ENCODE measurements at places on chromosomes 2 and 18.

DNA sequence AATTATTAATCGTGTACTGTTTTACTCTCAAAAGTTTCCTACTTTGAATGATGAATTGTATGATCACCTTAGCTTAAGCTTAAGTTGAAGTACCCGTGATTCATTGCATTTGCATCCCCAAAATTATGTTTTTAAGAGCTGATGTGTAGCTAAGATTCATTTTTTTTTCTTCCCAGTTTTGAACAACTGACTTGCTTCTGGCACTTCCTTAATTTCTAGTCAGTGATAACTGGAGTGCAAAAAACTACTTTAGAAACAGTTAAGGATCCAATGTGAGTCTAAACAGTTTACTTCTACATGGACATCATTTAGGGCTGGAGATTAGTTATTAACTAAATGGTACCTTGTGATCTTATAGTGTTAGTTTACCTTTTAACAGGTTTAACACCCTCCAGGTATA lies 124.0 kb upstream of the CAVIN2 start:
- no peak for DNase-seq

GRCh38 chr18:72820571-72820970 lies 47.2 kb downstream of the NETO1 start:
- DNase-seq, result no peak

- no peak for DNase-seq
Measured at GRCh38 chr2:235606004-235606715, 112.3 kb downstream of the AGAP1 start.

DNA sequence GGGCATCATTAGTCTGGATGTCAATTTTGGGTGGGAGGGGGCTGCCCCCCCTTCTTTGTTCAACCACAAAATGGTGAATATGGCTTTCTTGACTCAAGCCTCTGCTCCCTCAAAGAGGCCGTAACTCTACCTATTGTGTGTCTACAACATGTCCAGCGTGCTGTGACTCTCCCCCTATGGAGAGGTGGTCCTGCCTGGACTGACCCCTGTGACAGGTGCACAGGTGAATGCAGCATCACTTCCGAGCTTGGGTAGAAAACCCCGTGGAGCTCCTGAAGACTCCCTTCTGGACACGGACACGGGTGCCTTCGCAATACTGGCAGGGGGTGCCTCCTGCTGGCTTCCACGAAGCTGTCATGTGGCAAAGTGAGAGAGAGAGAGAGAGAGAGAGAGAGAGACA lies 397.8 kb downstream of the GALR1 start:
- no peak for DNase-seq

DNA sequence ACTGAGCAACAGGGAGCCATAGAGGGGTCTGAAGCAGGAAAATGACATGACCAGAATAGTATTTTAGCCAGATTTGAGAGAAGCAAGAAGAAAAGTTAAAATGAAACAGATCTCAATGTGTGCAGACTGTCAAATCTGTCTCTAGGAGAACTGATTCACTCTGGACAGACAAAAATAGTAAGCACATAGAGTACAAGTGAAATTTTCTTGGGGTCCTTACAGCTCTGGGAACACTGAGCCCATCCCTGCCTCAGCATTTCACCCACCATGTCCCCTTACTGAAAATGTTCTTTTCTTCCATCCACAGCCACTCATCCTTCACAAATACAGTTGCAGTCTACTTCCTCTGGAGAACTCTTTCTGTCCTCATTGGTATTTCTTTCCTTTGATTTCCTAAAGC lies 359.2 kb downstream of the MTX2 start:
- DNase-seq, result no peak

DNA sequence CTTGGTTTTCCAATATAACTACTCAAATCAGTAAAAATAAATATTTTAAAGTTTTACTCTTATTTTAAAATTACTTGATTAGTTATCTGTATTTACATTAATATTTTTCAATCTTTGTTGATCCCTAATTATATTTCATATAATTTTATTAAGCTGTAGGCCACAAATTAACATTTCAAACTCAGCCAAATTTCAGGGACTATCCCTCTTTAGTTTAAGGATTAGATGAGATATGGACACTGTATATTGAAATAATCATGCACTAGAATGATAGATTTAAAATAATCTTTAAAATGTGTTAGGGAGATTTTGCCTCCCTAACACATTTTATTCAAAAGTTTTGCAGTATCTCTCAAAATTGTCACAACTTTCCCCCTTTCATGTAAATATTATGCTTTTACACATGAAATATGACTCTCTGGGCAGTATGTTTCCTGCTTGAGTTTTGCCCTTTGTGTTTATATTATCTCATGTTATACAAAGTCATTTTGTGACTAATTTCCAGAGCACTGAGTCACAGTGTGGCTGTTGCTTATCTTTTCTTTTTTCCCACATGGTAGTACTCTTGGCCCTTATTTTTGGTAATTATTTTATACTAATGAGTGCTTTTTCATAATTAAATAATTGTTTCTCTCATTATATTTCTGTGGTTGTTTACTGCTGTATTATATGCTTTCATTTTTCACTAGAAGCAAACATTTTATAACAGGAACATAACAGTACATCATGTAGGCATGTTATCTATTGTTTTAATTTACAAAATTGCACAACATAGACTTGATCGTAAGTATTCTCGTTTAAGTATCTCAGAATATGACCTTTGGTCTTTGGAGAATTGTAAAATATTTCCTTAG lies 1.2 kb downstream of the TFPI start:
- no peak for DNase-seq

DNA sequence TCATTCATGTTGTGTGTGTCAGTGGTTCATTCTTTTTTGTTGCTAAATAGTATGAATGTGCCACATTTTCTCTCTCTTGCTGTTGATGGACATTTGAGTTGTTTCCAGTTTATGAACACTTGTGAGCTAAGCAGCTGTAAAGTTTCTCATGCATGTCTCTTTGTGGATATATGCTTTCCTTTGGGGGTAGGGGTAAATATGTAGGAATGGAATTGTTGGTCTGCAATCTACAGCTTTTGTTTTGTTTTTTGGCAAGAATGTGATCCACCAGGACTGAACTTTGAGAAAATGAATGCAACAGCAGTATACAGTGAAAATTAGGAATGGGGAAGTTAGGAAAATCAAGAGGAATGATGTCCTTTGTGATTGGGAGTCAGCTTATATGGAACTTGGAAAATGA lies 226.3 kb downstream of the CDCA7 start:
- no peak for DNase-seq

- DNase-seq, result no peak
Measured at GRCh38 chr18:55566456-55566935, 21.5 kb downstream of the TCF4 start.

DNA sequence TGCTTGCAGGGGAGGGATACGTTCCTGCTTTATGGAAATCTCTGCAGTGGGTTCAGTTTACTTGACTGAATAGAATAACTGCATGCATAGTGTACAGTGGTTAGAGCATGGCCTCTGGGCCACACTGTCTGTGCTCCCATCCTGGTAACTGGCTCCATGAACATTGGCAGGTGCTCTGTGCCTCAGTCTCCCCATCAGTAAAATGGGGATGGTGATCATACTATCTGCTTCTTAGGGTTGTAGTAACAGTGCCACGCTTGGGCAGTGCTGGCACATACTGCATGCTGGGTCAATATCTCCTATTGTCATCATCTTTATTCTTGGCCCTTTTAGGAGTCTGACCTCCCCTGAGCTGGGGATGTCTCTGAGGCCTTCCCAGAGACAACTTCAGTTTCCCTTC lies 117.3 kb downstream of the CTIF start:
- DNase-seq, result no peak

GRCh38 chr18:13226533-13227144 lies 8.1 kb downstream of the LDLRAD4 start:
- DNase-seq, result no peak

- no peak for DNase-seq
Measured at GRCh38 chr2:190352668-190353536, 9.5 kb downstream of the INPP1 start.

GRCh38 chr2:17538844-17539554 lies 1.5 kb upstream of the VSNL1 start:
- DNase-seq, result no peak

DNA sequence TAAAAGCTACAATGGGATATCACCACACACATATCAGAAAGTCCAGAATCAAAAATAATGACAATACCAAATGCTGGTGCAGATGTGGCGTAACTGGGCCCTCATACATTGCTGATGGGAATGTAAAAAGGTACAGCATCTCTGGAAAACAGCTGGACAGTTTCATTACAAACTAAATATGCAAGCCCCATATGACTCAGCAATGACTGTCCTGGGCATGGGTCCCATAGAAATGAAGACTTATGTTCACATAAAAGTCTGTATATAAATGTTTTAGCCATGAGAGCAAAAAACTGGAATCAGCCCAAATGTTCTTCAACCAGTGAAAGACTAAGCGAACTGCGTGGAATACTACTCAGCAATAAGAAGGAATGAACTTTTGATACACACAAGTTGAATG lies 56.7 kb downstream of the ALPK2 start:
- no peak for DNase-seq

DNA sequence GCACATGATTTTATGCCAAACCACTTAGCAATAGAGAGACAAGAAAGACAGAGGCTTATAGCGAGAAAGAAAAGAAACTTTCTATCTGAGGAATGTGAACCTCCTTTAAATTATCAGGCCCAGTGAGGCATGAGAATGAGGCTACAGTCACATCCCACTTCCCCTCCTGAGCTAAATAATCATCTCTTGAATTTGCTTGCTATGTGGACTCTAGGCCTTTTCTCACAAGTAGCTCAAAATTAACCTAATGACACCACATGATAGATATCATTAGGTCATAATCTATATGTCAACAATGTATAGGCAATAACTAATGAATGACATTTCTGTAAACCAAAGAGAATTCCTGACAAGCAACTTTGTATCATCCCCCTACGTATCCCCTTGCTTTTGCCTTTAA lies 301.5 kb upstream of the MGAT5 start:
- no peak for DNase-seq

DNA sequence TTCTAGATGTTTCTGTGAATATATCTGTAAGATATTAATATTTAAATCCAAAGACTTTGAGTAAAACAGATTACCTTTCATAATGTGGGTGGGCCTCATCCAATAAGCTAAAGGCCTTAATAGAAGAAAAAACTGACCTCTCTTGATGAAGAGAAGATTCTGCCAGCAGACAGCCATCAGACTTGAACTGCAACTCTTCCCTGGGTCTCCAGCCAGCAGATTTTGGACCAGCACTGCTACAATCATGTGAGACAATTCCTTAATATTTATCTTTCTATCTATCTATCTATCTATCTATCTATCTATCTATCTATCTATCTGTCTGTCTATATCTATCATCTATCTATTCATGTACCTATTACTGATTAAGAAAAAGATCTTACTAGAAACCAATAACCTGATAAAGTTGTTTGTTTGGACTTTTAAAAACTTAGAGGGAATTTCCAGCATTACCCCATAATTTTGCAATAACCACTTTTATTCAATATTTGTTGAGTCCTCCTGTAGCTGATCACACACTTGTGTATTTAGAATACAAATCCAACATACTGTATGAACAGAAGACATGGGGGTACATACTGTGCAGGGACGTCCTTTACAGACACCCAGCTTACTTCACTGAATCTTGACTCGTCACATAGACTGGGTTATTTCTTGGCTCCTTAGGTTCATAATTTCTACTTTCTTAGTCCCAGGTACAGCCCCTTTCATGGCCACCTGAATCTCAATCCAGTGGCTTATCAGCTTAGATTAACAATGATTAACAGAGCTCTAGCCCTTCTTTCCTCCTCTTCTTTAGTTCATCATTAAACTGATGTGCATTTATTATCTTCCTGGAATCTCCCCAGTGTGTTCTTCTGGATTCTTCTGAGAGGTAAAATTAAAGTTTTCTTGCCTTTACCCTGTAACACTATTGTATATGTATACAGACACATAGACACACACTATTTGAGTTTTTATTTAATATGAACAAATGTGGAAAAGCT lies 27.2 kb upstream of the STAT4 start:
- no peak for DNase-seq
